Esophagus squamous epithelium (tissue), 5 donors: ENCODE measurements at places on chromosomes 1 and 21.

- no peak for DNase-seq
Observed at GRCh38 chr1:184433956-184434502, 47.2 kb downstream of the C1orf21 start.

DNA sequence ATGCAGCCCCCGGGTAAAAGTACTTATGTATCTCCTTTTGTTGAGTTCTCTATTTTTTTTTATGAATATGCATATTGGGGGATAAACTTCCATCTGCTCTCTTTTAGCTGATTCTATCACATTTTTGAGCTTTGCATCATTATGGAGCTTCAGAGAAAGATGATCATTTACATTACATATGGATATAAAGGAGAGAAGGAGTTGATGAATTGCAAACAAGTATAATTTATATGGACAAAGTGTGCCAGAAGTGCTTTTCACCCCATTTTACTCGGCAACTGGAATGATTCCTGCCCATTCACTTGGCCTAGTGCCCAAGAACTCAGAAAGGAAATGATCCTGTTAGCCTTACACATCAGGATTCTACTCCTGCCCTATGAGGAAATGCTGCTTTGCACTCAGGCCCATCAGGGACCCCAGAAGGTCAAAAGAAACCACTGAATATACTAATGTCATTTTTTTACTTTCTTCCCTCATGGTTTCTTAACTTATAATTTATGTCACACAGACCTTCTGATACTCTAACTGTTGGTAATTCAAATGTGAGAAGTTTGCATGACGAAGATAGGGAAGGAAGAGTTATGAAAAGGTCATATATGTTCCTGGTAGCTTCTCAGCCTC lies 65.6 kb downstream of the SAMSN1 start:
- no peak for DNase-seq

DNA sequence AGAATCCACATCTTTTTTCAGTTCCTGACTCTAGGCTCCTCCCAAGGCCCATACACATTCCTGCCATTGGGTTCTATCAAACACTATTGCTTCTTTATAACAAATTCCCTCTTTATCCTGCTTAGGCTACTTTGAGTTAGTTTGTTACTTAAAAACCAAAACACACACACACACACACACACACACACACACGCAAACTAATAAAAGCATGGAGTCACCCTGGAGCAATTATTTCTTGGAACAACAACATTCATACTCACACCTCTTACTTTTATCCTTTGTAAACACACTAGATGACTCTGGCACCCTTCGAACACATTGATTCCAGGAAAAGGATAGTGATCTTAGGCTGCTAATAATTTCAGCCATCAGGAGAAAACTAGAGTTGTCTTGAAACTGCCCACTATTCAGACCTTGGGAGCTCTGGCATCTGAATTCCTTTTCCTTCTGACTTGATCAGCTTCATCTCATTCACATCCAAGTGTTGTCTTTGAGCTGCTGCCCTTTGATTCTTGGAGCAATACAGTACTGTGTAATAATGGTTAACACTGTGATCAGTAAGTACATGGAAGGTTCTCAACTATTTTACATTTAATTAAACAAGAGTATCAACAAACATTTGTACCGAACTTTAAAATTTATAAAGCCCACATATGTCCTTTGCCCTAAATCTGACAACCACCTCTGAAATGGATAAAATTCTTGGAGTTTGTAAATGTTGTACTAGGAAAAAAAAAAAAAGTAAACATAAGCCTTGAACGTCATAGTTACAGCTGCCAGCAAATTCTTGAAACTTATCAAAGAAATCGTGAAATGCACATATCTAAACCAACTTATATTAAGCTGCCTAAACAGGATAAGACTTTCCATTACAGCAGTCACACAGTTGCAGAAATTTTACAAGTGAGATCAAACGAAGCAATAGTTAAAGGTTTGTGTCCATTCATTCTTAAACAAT lies 2.8 kb upstream of the SEC22B start:
- DNase-seq = no peak

DNA sequence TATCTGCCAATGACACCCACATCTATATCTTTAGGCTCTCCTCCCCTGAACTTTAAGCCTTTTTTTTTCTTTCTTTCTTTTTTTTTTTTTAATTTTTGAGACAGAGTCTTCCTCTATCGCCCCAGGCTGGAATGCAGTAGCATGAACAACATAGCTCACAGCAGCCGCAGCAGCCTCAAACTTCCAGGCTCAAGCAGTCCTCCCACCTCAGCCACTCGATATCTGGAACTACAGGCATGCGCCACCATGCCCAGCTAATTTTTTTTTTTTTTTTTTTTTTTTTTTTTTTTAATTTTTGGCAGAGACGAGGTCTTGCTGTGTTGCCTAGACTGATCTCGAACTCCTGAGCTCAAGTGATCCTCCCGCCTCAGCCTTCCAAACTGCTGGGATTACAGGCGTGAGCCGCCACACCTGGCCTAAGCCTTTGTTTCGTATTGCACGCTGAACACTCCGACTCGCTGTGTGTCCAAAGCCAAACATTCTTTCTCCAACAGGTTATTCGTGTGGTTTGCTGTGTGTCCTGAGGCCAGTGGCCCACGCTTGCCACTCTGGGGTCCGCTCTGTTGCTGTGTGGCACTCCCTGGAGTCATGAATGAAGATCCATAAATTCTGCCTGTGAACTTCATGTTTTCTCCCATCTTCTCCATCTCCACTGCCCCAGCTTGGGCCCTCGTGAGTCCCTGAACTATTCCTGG lies 119.4 kb downstream of the CAMTA1 start:
- DNase-seq = no peak

GRCh38 chr1:212341090-212341489 lies 55.9 kb downstream of the PPP2R5A start:
- DNase-seq = no peak

DNA sequence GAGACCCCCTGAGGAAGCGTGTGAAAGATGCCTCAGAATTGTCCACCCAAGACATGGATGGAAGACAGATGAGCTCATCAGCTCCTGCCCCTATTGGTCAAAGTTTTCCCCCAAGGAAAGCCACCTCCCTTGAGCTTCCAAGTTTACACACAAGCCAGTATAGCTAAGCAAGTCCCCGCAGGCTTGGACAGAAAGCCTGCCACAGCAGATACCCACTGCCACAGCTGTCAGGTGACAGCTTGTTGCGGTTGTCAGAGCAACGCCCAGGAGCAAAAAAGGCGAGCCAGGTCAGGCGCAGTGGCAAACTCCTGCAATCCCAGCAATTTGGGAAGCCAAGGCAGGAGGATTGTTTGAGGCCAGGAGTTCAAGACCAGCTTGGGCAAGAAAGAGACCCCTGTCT lies 60.9 kb upstream of the IFNAR2 start:
- no peak for DNase-seq

DNA sequence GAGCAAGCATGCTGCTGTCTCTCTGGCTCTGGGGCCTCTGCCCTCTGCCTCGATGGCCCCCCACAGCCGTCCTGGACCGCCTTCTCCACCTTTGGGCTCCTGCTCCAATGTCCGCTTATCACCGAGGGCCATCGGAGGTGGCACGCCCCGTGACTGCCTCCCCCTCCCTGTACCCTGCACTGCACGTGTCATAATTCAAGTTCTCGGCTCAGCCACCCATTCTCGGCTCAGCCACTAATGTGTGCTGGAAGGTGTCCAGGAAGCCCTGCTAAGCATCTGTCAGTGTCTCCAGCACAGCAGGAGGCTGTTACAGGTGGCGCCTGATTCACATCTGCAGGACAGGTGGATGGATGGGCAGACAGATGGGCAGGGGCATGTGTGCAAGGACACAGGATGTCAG lies 45.5 kb downstream of the TP73 start:
- no peak for DNase-seq

GRCh38 chr1:30599721-30600120 lies 123.7 kb downstream of the MATN1 start:
- no peak for DNase-seq

DNA sequence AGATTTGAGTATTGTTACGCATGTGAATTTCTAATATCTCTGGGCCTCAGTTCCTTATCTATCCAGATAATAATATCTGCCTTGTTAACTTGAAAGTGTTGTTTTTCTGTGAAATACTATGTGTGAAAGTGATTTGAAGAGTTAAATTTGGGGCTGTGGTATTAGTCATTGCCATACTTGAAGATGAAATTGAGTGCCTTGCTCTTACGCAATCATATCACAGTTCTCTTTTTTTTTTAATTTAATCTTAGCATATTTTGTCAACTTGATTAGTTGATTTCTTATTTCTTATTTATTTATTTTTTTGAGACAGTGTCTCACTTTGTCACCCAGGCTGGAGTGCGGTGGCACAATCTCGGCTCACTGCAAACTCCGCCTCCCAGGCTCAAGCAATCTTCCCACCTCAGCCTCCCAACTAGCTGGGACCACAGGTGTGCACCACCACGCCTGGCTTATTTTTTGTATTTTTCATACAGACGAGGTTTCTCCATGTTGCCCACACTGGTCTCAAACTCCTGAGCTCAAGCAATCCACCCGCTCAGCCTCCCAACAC lies 31.0 kb downstream of the AGO4 start:
- no peak for DNase-seq

- DNase-seq = no peak
Observed at GRCh38 chr1:12184008-12184681, 17.4 kb downstream of the TNFRSF1B start.

- no peak for DNase-seq
Observed at GRCh38 chr1:229945795-229946194, 121.2 kb upstream of the GALNT2 start.

DNA sequence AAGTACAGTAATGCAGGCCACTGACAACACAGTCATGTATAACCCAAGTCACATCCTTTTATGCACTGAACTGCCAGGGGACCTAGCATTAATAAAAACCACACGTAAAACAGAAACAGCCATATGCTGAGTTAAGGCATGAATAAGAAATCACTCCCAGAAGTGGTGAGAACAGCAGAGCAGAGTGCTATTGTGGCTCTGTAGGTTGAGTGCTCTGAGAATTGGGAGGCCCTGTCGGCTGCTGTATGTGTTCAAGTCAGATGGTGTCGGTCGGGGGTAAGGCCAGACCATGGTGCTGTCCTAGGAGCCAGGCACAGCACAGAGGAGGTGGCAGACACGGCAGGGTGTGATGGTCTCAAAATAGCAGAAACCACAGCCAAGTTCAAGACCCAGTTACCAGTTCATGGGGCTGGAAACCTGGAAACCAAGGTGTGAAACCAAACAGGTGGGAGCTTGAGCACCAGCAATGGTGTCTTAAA lies 126.6 kb upstream of the COA6 start:
- DNase-seq = no peak

- no peak for DNase-seq
Observed at GRCh38 chr1:21280482-21280881, 9.8 kb downstream of the ECE1 start.

DNA sequence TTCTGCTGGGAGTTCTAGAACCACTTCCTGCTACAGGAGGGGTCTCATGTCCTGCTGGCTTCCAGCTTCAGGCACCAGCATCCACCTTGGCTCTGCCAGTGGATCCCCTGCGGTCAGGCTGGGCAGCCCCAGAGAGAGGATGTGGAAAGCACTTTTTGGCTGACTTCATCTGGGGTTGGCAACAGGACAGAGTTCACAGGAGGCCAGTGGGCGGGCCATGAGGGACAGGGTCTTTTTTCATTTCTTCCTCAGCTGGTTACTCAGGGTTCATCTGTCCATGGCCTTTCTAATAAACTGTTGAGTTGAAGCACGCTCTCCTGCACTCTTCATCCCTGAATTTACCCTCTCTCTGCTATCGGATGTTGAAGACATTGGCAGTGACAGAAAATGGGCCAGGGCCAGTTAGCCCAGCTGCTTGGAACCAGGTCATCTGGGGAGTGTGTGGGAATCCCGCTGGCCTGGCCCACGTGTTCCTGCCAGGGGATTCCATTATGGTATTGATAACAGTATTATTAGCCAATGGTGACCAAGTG lies 45.2 kb downstream of the RPS6KA1 start:
- DNase-seq = no peak

DNA sequence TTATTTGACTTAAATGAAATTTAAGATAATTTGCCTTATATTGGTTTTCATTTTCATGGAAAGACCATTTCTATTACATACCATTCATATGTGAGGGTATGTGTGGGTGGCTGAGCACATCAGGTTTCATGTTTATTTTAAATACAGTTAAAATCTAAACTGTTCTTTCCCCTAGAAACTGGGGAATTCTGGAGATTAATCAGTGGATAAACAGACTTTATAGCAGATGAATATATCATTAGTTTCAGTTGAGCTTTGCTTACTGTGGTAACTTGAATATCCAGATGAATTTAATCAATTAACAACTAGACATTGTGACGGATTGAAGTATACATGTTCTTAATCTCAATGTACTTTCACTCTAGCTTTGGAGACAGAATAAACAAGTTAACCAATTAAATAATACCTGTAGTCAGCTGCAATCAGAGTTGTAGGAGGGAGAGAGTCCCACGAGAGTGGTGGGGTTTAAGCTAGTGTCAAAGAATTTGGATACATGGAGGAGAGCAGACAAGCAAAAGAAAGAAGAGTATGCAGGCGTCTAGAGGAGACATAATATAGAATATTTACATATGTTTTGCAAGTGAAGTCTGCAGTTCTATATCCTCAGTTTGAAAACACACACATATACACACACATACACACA lies 97.6 kb downstream of the PDE4B start:
- DNase-seq = no peak

DNA sequence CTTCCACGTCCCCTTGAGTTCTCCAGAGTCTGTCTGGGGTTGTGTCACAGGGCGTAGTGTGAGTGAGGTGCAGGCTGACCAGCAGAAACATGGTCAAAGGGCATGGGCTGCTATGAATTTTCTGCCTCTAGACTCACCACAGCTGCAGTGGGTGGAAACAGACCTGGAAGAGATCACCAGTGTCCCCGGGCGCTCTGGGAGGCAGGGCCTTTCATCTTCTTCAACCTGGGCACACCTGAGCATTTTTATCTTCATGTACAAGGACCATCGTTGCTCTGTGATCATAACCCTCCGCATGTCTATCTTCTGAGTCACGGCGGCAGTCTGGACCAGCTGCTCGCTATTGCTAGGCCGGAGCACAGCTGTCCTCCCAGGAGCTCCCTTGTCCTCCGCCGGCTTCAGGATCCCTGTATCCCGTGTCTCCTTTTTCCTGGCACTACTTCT lies 29.6 kb downstream of the DEGS1 start:
- no peak for DNase-seq

- no peak for DNase-seq
Observed at GRCh38 chr1:223204424-223204823, 61.4 kb upstream of the TLR5 start.

- DNase-seq = no peak
Observed at GRCh38 chr1:171902527-171902926, 61.2 kb downstream of the DNM3 start.

GRCh38 chr1:155083865-155084721 lies 5.5 kb downstream of the EFNA3 start:
- DNase-seq = no peak

DNA sequence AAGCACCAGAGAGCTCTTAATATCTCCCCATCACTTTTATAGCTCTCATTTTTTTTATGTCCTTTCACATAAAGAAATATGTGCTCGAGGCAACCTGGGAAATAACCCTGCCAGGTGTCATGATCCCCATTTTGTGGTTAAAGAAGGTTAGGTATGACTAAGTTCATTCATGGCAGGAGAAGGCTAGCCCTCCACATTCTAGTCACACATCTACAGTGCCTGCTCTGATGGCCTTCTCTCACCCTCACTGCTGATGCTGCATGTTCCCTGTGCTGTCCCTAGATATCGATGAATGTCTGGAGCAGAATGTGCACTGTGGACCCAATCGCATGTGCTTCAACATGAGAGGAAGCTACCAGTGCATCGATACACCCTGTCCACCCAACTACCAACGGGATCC lies 187.5 kb downstream of the TPR start:
- DNase-seq = no peak
